ENCODE measurements at places on chromosomes 1 and 21. TPM values are rescaled to one million over a fixed set of nuclear protein-coding genes. Genes with fewer than 3 reads are reported as not detected.

FAM167B gene
- 2.0 TPM for total RNA-seq

- DNase-seq, result no peak
Observed at GRCh38 chr1:225242611-225243010, 185.2 kb downstream of the LBR start.

GRCh38 chr1:37954316-37954971 lies 7.6 kb upstream of the INPP5B start:
- DNase-seq, result no peak

DNA sequence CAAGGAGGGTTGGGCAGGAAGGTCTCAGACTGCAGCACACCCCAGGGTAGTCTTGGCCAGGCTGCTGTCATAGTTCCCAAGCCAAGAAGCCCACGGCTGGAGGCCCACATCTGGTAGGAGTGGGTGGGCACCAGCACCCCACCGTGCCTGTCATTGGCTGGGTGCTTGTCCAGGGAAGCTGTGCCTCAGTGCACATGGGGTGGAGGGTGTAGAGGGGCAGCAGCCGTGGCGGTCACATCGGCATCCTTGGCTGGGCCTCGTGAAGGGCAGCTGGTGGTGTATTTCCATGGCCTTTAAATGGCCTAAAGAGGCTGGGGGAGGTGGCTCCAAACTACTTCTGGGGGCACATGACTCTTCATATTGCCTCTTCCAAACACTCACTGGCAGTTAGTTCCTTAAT lies 119.6 kb upstream of the USP24 start:
- no peak for DNase-seq

DNA sequence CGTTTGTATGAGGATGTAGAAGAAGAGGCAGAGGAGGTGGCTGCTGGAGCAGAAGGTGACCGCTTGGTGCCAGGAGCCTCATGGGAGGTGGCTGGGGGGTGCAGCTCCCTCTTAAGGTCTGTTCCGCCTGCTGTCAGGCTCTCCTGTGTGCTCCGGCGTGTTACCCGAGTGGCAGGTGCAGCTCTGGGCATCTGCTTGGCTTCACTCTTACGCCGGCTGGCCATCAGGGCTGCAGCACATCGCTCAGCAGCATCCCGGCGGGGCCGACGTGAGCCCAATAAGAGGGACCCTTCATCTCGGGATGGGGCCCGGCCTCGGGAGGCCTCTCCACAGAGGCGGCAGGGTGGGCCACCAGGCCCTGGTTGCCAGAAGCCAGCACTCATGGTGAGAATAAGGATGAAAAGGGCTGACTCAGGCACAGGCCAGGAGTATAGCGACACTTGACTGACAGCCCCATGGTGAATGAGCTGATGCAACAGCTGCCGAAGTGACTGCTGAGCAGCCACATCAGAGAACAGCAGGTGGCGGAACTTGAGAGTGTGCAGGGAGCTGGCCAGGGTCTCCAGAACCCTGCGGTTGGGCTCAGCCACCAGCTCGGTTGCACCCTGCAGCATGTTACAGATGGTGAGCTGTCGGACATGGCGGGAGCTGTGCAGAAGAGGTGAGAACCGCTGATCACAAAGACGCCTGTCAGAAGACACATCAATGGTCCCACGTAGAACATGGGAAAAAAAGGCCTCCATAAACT lies 17.5 kb downstream of the LRRC41 start:
- DNase-seq, result no peak

ACAP3 gene
- total RNA-seq, result 39.0 TPM

PHLDA3 gene
- total RNA-seq, result 35.6 TPM

SPATA21 gene
- not detected for total RNA-seq
